ENCODE measurements at places on chromosomes 2 and 18.
A peak's percentile ranks its signal among the peaks of the same experiment; 100 is the strongest.

DNA sequence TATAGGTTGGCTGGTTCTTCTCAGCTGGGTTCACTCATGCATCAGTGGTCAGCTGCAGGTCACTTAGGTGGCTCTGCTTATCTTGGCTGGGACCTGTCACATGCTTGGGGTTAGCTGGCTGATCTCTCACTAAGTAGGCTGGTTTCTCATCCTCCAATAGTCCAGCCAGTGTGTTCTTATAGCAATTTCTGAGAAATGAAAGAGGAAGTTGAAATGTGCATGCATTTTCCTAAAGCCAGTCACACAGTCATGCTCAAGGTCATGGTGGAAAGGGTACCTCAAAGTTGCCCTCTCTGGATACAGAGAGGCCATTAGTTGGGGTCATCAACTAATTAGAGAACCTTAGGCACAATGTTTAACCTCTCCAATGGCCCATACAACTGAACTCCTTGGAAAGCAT is 64.4 kb downstream of the KLHL29 start:
- DNase-seq = no peak

DNA sequence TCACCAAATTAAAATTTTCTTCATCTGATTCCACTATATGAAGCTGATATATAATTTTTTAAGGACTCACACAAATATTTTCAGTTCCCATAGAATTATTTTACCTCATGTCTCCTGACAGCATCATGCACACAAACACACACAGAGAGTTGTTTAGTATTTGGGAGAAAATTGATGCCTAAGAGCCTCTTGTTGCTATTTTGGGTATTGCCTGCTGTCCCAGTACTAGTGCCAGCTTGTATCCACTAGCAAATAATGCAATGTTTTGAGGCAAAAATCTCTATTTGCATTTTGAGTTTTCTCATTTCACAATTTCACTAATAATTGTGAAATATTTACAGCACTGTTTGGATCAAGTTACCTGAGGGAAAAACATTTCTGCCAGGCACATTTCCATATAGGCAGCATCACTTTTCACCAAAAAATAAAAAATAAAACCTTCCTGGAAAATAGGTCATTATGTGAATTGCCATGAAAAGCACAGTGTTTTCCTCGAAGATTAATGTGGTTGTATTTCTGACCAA is 328.2 kb downstream of the KCNJ3 start:
- DNase-seq = no peak

- DNase-seq = peak; percentile 82
Measured at GRCh38 chr2:159516241-159516758, 100.0 kb downstream of the BAZ2B start.

DNA sequence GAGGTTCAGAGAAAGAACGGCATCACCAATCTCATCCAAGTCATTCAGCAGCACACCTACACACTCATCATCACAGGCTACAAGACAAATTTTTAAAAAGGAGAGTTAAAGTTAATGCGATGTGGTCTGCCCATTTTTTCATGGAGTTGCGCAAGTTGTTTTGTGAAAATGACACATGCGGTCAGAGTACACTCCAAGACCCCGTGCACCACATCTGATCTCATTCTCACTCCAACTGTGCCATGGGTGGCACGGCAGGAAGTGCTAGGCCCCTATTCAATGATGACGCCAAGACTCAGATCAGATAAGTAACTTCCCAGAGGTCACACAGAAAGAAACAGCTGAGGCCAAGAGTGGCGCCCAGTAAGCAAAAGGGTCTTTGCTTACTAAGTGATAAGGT is 119.8 kb downstream of the LAMA1 start:
- DNase-seq = no peak

DNA sequence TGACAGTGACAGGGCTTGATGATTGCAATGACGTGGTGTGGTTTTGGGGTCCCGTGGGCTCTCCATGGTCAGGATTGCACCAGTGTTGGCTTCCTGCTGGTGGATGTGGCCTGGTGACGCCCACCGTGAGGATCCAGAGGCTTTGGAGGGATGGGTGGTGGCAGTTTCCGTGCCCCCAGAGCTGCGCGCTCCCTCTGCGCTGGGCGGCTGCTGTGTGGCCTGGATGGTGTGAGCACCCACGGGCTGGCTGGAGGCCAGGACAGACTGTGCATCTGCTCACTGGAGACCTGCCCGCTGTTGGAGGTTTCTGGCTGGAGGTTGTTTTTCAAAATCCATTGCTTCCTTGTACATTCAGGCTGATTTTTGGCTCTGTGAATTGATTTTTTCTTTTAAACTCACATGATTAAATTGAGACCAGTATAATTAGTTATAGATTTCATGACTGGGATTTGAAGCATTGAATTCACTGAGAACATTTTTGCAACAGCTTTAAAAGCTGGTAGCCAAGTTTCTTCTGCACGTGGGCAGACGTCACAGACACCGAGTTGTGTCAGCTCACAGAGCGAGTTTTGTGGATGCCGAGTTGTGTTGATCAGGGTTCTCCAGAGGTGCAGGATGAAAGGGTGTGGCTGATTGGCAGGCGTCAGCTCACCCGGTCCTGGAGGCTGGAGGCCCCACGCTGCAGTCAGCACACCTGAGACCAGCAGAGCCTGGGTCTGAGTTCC is 72.7 kb downstream of the KCNG2 start:
- no peak for DNase-seq

GRCh38 chr18:1002653-1003178 is 98.0 kb downstream of the ADCYAP1 start:
- no peak for DNase-seq

- no peak for DNase-seq
Measured at GRCh38 chr2:236554629-236555282, 14.9 kb upstream of the ACKR3 start.

DNA sequence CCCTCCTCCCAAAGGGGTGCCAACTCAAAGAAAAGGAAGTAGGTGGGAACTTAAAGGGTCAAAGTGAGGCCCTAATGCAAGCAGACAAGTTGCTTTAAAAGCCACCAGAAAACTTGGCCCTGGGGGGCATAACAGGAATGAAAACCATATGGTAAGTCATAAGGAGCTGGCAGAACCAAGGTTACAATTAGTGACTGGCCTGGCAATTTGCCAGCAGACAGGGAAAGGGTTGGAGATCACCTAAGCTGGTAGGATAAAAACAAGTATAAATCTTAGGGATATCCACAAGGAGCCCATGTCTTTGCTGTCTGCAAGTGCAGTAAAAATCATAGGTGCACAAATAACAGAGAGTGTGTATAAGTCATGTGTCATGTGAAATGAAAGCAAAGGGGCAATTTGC is 256.7 kb upstream of the LRRTM4 start:
- no peak for DNase-seq

GRCh38 chr2:159279700-159280099 is 6.8 kb downstream of the WDSUB1 start:
- DNase-seq = no peak

DNA sequence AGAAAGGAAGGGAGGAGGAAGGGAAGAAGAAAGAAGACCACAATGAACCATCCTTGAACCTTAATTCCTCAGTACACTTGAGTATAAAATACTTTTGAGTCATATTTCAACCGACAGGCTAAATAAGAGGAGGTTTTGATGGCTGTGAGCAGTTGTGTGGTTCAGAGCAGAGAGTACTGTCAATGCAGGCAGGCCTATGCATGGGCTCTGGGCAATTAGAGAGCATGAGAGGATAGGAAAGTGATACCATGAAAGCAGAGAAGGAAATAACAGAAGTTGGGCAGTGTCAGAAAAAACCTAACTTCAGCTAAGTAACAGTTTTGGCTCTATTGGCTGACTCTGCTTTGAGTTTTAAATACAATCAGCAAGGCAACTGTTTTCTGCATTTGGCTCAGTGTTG is 123.6 kb upstream of the STK17B start:
- no peak for DNase-seq

- no peak for DNase-seq
Measured at GRCh38 chr18:26487437-26487836, 60.9 kb downstream of the KCTD1 start.

GRCh38 chr2:27888790-27889189 is 1.4 kb downstream of the RBKS start:
- DNase-seq = no peak

DNA sequence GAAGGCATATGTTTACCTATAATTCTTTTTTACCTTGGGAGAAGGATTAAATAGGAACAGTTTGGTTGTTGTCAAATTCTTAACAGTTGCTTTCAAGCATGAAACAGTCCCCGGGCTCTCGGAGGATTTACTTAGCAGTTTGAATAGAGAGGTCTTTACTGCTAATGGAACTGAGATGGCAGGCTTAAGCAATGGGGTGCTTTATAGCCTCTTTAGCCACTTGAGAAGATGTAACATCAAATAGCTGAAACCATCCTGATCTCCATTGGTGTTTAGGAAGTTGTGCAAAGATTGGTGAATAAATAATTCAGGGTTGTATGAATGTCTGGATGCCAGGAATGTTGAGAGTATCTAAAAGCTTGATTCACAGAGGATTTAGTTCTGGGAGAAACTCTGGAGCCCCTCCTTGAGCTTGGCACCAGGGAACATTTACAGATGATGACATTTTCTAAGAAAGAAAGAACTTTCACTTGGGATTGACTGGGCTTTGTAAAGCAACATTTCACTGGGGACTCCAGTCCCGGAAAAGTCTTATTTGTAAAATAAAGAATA is 51.9 kb downstream of the PTPRM start:
- DNase-seq = no peak

All from NCI-H2081 (cell line).